ENCODE measurements at places on chromosomes 12 and 14.

- no peak for DNase-seq
Observed at GRCh38 chr12:109710205-109710746, 3.3 kb upstream of the FAM222A start.

DNA sequence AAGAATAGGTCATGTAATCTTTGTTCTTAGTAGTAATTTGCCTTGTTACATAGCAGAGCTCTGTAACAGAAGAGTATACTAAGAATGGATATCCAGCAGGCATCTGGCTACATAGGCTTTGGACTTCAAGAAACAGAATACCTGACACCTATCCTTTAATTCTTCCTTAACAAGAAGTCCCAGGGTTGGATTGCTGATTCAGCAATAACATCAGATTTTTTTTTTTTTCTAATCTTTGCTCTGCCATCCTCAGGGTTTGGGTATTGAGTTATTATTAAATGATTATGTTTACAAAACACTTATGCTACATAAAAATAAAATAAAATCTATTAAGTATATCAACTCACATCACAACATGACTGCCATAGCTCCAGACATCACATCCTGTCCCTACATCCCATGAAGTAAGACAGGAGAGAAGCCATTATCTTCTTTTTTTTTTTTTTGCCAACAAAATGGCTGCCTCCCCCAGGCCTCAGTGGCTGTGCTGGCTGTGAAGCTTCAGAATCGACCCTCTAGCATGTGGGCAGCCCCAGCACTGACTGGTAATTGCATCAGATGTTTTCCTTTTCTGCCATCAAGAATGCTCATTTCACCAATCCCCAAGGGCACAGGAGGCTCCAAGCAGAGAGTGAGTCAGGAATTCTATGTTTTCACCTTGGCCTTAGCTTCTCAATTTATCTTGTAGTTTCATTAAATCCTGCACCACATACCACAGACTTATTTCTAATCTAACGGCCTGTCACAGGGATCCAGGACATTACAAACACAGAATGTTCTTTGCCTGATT is 186.2 kb downstream of the DICER1 start:
- no peak for DNase-seq

DNA sequence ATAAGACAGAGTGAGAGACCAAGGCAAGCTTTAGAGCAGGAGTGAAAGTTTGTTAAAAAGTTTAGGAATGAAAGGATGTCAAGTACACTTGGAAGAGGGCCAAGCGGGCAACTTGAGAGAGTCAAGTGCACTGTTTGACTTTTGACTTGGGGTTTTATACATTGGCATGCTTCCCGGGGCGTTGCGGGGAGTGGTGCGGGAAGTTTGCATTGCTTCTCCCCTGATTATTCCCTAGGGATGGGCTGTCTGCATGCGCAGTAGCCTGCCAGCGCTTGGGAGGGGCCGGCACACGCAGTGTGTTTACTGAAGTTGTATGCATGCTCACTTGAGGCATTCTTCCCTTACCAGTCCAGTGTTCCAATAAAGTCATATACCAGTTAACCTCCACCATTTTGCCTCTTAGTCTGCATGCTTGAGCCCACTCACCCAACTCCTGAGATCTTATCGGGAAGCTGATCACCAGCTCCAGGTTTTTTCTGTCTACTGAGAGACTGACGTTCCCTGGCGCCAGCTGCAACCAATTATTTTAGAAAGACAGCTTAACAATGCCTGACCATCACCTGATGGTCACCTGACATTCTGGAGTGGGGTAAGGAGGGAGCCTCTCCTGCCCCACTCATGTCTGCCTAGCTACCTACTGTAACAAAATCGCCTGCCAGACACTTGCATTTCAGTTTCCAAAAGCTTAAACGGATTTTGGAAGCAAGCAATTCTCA is 53.2 kb downstream of the DACT1 start:
- no peak for DNase-seq

GRCh38 chr14:67765192-67765834 is 51.1 kb downstream of the ZFYVE26 start:
- no peak for DNase-seq

DNA sequence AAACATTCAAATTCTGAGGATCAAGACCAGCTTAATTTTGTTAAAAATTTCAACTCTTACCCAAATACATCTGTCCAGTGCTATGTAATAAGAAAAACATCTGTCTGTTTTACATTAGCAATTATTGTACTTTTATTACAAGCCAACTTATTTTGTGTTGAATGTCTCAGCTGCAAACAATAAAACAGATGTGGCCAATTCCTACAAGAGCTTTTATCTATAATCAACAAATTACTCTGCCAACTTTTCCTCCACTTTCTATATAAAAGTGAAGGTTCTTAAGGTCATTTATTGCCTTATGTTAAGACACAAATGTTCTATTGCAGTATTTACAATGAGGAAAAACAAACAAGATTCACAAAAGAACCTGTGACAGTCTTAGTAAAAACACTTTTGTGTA is 72.7 kb downstream of the NOVA1 start:
- no peak for DNase-seq

- DNase-seq, result no peak
Observed at GRCh38 chr12:16691624-16692023, 85.7 kb upstream of the LMO3 start.

DNA sequence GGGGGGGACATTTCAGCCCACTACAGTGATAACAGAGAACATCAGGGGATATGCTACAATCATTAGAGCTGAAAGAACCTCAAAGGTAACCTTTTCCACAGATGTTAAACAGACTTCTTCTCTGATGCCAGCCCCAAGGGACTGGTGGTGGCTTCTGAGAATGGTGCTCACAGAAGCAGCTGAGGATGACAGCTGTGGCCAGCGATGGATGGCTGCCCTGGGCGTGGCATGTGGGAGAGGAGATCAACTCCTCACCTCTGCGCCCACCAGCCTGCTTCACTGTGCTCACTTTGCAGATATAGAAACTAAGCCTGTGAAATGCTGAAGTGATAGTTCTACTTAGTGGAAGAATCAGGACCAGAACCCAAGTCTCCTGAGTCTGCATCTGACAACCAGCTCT is 33.0 kb downstream of the FOXN3 start:
- DNase-seq, result no peak

- DNase-seq, result no peak
Observed at GRCh38 chr14:21102521-21103410, 1.9 kb downstream of the TMEM253 start.

DNA sequence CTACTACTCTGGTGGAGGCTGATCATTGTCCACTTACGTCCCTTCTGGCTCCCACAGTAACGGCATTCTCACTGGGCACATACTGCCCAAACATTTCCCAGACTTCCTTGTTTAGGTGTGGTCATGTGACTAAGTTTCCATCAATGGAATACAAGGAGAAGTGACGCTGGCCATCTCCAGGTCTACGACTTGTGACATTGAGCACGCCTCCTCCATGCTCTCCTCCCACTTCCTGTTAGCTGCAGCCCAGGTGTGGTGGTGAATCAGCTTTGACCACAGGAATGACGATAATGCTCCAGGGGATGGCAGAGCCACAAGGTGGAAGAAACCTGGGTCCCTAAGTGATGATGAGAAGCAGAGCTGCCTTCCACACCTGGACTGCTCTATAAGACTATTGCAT is 6.0 kb upstream of the SLC24A4 start:
- no peak for DNase-seq

DNA sequence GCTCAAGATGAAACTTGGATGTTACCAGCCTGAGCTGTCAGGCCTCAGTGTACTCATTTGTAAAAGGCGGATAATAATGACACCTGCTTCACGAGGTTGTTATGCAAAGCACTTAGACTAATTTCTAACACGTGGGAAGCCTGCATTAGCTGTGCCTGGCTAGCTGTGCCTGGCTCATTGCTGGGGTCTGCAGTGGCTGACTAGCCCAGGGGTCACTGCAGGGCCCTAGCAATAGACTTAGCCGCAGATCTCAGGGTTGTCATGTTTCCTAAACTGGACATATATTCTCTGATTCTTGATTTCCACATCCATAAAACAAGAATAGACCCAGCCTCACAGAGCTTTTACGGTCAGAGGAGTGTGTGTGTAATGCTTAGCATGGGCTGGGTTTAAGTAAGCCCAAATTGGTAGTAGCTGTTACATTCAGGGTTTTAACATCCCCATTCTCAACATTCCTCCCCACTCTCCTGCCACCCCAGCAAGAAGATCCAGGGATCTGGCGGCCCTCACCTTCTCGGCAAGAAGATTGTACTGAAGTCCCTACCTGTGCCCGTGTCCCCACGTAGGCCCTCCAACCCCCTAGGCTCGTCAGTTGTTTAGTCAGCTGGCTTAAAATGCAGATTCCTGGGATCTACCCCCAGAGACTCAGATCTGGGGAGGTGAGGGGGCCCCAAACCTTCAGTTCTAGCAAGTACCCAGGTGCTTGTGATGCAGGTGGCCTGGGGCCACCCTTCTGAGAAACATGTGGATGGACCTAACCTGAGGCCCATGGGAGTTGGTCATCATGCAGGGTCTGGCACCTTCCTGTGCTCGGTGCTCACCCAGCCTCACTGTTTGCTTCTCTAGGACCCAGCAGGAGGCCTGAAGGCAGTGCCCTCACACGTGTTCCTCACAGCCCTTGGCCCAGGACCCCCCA is 8.6 kb downstream of the NR4A1 start:
- DNase-seq, result no peak

- DNase-seq, result no peak
Observed at GRCh38 chr12:12645485-12645884, 33.8 kb downstream of the CREBL2 start.

- no peak for DNase-seq
Observed at GRCh38 chr14:37436519-37436918, 158.5 kb downstream of the FOXA1 start.

DNA sequence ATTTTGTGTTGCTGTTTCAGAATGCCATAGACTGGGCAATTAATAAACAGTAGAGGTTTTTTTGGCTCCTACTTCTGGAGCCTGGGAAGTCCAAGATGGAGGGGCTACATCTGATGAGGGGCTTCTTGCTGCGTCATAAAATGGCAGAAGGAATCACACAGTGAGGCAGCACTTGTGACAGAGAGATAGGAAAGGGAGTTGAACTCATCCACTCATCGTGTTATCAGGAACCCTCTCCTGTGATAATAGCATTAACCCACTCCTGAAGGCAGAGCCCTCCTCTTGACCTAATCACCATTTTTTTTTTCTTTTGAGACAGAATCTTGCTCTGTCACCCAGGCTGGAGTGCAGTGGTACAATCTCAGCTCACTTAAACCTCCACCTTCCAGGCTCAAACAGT is 9.7 kb downstream of the TDG start:
- DNase-seq, result no peak

DNA sequence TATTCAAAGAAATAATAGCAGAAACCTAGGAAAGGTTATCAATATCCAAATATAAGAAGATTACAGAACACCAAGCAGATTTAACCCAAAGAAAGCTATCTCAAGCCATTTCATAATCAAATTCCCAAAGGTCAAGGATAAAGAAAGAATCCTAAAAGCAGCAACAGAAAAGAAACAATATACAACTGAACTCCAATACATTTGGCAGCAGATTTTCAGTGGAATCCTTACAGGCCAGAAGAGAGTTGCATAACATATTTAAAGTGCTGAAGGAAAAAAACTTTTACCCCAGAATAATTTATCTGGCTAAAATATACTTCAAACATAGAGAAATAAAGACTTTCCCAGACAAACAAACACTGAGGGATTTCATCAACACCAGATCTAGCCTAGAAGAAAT is 54.3 kb downstream of the DENND5B start:
- DNase-seq, result no peak

GRCh38 chr12:58293308-58293982 is 352.1 kb downstream of the ATP23 start:
- no peak for DNase-seq

DNA sequence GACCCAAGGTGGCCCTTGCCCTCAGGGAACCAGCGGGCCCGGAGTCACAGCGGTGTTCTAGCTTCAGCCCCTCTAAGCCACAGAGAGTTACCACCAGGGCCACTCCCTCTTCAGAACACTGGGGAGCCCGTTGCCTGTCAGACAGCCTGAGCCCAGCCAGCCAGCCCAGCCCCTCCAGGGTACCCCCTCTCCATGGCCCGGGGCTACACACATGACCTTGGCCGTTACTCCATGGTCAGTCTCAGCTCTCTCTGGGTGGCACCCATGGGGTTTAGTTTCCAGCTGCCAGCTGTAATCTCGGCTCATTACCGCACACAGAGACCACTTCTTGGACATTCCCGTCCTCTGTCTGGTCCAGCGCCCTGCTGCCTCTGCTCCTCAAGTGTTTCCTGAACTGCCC is 35.0 kb downstream of the PPP2R5C start:
- DNase-seq, result no peak

DNA sequence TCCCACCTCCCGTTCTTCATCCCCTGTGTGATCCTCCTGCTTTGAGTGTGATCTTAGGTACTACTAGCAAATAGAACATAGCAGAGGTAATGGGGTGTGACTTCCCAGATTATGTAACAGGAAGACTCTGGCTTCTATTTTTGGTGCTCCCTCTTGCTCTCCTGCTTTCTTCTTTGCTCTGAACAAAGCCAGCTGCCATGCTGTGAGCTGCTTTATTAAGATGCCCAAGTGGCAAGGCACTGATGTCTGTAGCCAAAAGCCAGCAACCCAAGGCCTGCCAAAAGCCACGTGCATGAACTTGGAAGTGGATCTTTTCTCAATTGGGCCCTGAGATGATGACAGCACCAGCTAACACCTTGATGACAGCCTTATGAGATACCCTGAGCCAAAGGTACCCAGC is 5.8 kb upstream of the MFAP5 start:
- DNase-seq, result no peak

- DNase-seq, result no peak
Observed at GRCh38 chr14:81161088-81161487, 59.7 kb downstream of the GTF2A1 start.

DNA sequence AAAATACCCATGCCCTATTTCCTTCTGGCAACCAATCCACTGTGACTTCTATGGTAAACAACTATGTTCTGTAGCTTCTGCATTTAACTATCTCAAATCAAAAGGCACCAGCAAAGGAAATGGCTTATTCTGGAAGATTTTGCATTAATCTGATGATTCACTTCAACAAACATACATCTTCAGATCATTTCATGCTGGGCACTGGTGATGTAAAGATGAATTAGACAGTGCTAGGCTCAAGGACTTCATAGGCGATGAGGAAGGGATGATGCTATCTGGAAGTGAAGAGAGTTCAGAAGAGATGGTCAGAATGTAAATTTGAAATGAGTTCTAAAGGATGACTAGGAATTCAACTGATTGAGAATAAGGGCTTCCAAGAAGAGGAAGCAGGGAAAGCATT is 363.3 kb downstream of the PAWR start:
- no peak for DNase-seq

GRCh38 chr12:52616680-52617402 is 1.5 kb downstream of the KRT73 start:
- DNase-seq, result no peak

GRCh38 chr12:68792952-68793351 is 15.0 kb upstream of the MDM2 start:
- DNase-seq, result no peak
